ENCODE measurements at places on chromosomes 1 and 21.

- DNase-seq = no peak
Observed at GRCh38 chr1:37159102-37159501, 124.8 kb upstream of the GRIK3 start.

GRCh38 chr1:93816970-93817678, 61.9 kb downstream of the DNTTIP2 start:
- DNase-seq = peak; percentile 4

GRCh38 chr1:182257369-182258063, 134.1 kb downstream of the GLUL start:
- DNase-seq = no peak

DNA sequence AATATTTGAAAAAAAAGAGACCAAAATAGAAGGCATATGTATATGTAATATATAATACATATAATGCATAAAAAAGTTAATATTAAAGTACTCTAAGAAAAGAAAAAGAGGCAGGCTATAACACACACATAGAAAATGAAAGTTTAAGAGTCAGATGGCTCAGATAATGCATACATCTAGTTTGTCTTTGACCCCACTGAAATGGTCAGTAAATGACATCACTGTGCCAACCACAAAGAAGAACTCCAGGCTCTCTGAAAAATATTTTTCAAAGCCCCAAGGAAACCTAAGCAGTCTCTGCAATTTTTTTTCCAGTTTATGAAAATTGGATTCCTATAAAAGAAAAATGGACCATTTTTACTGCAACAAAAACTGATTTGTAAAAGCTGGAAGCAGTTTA, 55.4 kb upstream of the SCYL3 start:
- no peak for DNase-seq

- no peak for DNase-seq
Observed at GRCh38 chr21:42666023-42666747, 12.8 kb downstream of the PDE9A start.

DNA sequence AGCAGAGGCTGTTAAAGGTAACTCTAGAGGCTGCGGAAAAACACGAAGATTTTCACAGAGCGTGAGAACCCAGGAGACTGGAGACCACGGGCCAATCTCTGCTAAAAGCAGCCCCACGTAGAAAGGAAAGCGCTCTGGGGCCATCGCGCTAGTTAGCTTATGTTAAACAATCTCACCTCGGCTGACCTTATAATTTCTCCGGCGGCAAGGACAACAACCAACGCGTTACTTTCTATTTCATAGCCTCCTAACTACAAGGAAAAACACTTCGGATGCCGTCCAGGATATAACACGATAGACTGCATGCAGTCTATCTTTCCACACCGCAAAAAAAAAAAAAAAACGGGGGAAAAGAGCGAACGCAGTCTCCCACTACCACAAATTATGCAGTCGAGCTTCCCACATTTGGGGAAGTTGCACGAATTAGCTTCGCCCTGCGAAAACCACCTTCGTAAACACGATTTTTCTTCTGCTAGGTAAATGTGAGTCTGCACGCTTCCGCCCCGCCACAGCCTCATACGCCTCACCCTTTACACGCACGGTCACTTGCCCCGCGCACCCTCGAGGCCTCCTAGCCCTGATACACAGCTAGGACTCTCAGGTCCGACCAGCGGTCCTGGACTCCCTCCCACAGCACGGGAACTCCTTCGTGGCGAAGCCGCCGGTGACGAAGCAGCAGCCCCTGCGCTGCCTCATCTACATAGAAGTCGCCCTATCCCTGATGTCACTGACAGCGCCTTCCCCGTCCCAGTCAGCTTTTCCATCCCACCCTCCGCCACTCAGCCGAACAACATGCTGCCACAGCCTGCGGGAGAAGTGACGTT, 87.8 kb downstream of the PRKAB2 start:
- peak; percentile 78 for DNase-seq

DNA sequence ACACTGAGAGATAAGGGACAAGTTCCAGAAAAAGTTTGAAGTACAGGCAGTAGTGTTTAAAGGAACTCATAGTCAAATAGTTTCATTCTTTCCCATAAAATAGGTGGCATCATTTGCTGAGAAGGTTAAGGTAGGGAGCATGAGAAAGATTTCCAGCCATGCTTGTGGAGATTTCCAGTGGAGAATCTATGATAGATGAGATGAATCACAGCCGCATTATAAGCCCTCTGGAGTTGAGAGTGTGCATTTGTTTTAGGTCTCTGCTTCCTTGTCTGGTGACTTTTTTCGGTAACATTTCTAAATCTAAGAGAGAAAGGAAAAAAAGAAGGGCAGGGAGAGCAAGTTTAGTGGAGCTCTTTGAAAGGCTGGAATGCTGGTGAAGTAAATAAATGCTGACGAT, 108.7 kb downstream of the DISP1 start:
- no peak for DNase-seq

DNA sequence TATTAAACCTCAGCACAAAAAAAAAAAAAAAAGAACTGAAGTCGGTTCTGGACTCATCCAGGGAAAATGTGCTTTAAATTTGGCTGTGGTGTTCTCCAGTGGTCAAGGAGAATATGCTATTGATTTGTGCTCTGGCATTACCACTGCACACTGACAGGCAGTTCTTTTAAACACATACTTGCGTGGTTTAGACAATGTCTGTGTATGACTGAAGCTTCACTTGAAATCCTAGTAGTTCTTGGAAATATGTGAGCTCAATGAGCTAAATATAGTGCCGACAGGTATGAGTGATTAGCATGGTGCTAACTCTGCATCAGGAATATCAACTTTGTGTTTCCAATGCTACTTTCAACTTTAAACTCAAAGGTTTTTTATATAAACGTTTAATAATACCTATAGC, 415.6 kb downstream of the SMYD3 start:
- DNase-seq = no peak

DNA sequence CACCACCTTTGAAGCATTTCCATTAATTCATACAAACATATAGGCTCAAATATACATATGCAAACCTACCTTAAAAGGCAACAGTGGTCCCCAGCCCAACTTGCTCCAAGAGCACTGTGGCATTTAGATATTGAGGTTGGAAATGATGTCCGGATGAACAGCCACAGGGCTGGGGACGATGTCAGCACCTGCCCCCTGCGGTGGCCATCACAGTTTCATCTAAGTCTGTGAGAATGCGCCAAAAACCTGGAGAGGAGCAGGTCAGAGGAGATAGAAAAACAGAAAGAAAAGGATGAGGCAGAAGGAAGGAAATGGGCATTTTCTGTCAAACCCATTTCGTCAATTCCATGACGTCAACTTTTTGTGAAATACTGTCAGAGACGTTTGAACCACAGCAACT, 67.4 kb downstream of the TIAM1 start:
- DNase-seq = no peak

- no peak for DNase-seq
Observed at GRCh38 chr1:9061252-9061960, 8.0 kb downstream of the SLC2A5 start.

DNA sequence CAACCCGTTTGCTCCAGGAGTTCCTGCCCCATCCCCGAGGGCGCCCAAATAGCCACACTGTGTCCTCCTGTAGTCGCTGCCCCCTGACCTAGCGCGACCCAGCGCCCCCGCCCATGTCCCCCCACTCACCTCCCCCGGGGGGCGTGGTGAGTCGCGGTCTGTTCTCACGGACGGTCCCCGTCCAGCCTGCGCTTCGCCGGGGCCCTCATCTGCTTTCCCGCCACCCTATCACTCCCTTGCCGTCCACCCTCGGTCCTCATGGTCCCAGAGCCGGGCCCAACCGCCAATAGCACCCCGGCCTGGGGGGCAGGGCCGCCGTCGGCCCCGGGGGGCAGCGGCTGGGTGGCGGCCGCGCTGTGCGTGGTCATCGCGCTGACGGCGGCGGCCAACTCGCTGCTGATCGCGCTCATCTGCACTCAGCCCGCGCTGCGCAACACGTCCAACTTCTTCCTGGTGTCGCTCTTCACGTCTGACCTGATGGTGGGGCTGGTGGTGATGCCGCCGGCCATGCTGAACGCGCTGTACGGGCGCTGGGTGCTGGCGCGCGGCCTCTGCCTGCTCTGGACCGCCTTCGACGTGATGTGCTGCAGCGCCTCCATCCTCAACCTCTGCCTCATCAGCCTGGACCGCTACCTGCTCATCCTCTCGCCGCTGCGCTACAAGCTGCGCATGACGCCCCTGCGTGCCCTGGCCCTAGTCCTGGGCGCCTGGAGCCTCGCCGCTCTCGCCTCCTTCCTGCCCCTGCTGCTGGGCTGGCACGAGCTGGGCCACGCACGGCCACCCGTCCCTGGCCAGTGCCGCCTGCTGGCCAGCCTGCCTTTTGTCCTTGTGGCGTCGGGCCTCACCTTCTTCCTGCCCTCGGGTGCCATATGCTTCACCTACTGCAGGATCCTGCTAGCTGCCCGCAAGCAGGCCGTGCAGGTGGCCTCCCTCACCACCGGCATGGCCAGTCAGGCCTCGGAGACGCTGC, 1.1 kb downstream of the HTR6 start:
- no peak for DNase-seq

DNA sequence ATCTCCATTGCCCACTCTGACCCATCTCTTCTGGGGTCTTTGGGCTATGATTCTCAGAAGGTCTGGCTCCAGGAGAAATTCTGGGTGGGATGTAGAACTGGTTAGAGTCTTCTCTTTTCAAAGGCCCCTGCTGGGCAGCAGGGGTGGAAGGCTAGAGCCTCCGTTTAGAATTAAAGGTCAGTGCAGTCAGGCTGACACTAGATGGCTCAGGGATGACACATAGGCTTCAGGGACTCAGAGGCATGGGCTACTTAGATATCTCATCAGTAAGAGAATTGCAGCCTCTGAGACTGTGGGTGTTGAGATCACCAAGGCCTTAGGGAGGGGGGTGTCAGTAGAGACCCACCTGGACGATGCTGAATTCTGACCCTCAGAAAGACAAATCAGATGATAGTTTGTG, 12.6 kb upstream of the PPM1J start:
- no peak for DNase-seq

DNA sequence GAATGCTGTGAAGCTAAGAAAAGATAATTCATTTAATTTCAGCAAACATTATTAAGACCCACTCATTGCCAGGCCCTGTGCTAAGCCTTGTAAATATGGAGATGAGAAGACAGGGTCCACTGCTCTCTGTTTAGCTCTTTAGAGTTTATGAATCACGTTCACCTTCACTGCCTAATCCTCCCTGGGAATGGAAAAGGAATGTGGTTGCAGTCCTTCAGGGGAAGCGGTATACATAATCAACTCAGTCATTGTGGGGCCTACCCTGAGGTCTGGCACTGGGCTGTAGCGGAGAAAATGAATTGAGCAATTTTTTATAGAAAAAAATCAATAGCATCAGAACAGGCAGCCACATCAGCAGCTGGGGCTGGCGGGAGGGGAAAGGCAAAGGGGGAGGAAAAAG, 412.1 kb upstream of the NFIA start:
- DNase-seq = no peak

GRCh38 chr1:168472223-168472622, 71.6 kb downstream of the XCL2 start:
- DNase-seq = no peak

DNA sequence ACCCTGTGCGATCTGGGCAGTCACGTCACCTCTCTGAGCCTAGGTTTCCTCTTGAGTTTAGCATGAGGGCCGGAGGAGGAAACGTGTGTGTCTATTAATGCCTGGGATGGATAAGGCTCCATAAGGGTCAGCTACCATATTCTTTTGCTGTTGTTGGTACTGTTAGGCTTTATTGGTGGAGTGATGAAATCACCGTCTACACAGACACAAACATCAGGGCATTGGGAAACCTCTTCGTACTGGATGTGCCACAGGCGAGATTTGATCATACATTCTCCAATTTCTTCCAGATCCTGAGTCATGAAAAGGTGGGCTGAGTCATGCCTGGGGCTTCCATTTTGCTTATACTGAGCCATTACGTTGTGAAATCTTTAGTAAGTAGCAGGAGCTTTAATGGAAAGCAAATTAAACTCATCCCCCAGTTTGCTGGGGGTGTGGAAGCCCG, 24.9 kb upstream of the GRHL3 start:
- no peak for DNase-seq

DNA sequence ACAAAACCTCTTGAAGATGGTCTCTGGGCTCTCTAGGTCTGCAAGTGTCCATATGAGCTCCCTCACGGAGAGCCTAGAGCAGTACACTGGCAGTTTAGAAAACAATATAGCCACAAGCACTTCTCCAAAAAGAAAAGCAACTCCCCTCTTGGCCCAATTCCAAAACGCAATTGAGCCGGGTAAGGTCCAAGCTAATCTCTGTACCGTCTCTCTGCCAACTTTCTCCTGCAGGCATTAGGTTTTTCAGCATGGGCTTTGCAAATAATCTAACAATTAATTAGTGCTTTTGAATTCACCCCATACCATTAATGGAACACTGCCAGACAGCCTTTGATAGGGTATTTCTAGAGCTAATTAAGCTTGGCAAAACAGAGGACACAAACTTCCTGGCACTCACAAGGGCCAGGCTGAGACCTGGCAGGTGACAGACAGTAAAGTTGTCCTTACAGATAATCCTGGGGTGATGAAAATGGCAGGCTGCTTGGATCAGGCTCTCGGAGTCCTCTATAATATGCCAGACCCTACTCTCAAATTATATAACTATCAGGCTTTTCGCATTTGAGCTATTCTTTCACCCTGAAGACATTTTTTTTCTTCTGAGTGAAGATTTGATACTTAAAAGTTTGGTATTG, 39.8 kb downstream of the TGFBR3 start:
- DNase-seq = no peak

DNA sequence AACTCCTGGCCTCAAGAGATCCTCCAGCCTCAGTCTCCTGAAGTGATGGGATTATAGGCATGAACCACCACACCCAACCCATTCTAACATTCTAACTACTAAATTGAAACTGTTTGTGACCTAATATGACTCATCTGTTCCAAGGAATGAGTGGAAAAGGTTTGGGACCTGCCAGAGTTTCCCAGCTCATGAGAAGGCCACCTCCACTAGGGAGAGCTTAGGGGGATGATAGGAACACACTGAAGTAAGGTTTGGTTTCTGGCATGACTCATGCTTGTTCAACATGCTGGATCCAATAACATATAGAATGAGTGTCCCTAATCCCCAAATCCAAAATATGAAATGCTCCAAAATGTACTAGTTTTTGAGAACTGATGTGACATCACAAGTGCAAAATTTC, 18.9 kb upstream of the SCAF4 start:
- DNase-seq = no peak

GRCh38 chr21:46477765-46478164, 19.1 kb downstream of the DIP2A start:
- DNase-seq = no peak

DNA sequence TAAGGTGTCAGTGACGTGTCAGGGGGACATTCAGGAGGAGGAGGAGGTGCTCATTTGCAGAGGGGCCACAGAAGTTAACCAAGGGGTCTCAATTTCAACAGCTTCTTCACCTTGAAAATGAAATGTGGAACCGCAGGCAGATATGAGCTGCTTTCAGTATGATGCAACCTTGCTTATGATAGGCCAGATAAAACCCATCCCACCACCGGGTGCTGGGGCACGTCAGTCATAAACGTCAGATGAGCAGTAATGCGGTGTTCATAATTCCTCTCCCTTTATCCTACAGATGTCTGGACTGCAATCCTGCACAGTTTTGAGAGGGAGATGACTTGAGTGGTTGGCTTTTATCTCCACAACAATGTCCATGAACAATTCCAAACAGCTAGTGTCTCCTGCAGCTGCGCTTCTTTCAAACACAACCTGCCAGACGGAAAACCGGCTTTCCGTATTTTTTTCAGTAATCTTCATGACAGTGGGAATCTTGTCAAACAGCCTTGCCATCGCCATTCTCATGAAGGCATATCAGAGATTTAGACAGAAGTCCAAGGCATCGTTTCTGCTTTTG, 1.7 kb downstream of the PTGFR start:
- DNase-seq = no peak
